Mesothelial cell of epicardium (in vitro differentiated cells): ENCODE measurements at places on chromosomes 3 and 15. TPM values are rescaled to one million over a fixed set of nuclear protein-coding genes. Genes with fewer than 3 reads are reported as not detected.

DNA sequence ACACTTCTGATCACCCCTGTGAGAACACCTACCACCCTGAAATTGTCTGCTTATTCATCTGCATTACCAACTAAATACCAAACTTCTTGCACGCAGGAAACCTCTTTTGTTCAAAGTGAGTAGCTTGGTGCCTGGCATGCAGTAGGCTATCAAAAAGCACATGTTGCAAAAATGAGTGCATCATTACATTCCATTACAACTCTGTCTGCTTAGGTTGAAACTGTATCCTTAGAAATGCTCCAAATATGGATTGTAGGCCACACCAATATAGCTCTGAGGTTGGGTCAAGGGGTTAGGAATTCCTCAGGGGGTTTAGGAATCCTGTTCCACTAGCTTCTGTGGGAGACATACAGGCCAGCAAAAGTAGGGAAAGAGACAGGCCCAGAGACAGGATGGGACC, 107.2 kb downstream of the THRB start:
- no peak for DNase-seq

DNA sequence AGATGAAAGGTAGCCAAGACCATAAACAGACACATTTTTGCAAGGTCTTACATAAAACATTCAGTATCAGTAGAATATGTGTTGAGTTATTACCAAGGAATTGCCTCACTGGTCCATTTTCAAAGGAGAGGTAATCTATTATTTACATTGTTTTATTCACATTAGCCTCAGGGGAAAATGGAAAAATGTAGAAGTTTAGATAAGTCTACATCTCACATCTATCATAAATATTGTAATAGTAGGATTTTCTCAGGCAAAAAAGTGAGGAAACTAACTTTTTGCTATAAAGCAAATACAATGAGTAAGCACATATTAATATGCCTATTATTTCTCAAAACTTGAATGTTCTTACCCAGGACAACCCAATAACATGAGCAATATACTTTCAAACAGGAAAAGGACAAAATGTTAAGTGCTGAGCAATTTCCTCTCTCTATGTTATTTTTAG, 184.6 kb upstream of the AGTR1 start:
- DNase-seq = no peak

Gene DMXL2
- total RNA-seq = 41.3 to 44.8 TPM (median 43.2 TPM) in 3 replicates

DNA sequence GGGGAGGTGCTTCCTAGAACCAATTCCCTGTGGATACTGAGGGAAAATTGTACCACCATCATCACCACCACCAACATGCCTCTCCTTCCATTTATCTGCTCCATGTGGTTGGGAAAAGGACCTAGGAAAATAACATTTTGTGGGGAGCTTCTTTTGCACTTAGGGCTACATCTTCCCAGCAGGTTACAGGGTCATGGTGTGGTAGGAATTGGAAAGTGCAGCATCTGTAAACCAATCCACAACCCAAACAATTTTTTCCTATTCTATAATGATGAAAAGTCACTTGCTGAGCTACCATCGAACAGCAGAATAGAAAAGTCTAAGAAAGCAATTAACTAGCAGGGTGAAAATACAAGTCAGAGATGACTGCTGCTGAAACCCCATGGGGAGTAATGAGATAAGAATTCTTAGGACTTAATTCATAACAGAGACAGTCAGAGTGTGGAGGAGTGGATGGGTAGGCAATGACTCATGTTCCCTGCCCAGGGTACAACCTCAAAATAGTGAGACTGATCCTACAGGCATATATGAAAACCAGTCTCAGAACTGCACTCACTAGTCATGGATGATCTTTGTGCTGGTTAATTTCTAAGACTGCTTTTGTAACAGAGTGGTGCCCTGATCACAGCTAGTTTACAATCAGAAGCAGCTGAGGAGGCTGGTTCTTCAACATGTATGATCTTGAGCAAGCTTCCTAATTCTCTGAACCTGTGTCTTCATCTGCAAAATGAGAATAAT, 38.1 kb upstream of the LEKR1 start:
- DNase-seq = no peak

Gene IL17RD
- 27.5 to 30.3 TPM (median 27.9 TPM) in 3 replicates for total RNA-seq

Gene STRA6
- total RNA-seq = 101 to 114 TPM (median 111 TPM) in 3 replicates

DNA sequence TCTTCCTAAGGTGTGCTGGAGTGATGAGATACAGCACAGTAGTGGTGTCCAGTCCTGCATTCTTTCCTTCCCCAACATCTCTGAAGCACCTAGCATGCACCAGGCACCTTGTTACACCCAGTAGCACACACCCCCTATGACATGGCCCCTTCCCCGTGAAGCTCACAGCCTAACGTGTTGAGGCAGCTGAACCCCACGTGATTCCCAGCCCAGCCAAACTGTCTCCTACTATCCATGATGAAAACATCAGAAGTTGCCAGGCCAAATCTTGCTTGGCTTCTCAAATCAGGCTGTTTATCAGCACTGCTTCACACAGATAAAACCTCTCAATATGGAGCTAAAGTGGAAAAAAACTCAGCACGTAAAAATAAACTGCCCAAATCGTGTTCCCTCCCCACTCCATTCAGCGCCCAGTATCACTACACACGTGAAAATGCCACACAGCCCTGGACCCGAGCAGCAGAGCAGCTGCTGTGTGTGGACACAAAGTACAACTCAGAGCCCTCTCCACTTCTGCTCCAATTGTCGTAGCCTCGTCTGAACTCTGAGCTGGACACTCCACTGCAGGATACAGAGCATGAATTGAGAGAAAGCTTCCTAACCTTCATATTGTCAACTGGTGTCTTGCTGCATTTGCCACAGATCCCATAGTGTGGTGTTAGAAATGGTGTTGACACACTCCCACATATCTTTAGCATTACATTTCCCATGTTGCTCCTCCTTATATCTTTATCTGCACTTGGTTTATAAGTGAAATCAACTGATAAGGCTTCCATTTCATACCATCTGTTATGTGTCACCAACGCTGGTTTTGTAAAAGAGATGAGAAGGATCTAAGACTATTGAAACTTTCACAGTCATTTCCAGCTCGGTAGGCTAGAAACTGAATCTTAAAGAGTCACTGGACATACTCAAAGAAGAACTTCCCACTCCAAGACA, 279.8 kb downstream of the RORA start:
- no peak for DNase-seq

GRCh38 chr3:59605944-59606534, 556.2 kb upstream of the CFAP20DC start:
- no peak for DNase-seq

- no peak for DNase-seq
Observed at GRCh38 chr15:95937128-95937528, 393.4 kb upstream of the NR2F2 start.

Gene HYAL2
- total RNA-seq = 71.5 to 76.3 TPM (median 75.1 TPM) in 3 replicates

DNA sequence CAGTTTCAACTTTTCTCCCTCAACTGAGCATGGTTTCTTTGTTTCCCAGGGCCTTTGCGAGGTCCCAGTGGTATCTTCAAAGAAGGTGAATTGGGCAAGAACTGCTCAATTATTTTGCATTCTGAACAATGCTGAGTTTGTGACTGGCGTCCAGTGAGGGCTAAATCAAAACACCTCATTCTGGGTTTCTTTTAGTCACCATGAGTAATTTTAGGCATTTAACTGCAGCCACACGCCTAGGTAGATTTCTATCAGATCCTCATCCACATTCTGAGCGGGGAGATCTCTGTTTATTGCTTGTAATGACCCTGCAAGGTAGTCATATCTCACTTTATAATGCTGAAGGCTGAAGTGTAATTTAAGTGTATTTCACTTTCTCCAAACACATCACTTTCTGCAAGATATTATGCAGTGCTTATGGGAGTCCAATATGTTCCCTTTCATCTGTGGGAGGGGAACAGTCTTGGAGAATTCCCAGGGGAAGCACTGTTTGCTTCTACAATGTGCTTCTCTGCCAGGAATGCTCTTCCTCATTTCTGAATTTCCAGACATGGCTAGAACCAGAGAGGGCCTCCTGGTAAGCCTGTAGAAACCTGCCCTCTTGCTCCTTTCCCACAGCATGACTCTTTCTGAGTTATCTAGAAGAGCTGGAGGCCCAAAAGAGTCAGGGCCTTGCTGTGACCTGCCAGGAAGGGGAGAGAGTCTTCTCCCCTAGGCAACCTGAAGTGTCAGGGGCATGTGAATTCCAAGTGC, 91.7 kb downstream of the FRMD4B start:
- DNase-seq = no peak

DNA sequence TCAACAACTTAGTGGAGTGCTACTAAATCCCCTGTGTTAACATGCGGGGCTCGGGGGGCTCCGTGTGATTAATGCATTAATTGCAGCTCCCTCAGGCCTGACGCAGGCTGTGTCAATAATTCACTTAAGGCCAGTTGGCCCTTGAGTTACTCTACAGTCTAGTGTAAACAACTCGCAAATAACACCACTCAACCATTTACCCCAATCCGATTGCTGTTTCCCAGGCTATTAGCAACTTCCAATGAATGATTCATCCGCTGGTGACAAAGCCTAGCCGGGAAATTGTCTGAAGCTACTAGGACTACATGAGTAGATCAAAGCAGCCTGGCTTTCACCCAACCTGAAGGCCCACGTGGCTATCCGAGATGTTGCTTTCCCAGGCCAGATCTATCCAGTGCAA, 121.3 kb upstream of the SOX14 start:
- no peak for DNase-seq

DNA sequence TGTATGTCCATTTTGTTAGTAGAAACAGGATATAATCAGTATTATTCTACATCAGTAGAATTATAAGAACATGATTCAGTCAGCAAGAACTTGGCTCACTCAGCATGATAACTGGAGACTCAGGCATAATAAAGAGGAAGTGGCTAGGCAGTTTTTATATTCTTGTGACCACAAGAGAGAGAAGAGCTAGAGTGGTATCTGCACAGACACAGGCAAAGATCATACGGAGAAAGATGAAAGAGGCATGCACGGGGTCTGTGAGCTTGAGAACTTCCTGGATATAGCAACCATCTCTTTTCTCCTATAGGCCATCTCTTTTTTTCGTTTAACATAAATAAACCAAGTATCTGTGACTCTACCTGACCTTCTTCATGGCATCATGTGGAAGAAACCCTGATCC, 46.8 kb downstream of the MYO5A start:
- no peak for DNase-seq

DNA sequence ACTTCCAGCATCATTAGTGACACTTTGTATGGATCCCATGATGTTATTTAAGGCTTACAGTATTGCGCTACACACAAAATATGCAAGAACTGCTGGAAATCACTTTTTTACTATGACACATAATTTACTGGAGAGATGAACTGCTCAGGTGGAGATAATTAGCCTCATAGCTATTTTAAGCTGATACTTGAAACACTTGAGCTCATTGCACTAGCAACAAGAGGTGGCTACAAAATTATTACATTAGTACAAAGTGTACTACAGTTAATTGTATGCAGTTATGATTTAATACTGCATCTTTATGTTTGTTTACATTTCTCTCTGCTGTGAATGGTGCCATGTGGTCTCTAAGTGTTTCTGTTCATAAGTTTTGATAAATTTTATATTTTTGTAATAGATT, 6.5 kb upstream of the LZTFL1 start:
- no peak for DNase-seq
